NCI-H1105 treated with DMSO at 0.1 percent for 48 hours (cell line): ENCODE measurements at places on chromosomes 2 and 18.
A peak's percentile ranks its signal among the peaks of the same experiment; 100 is the strongest.

DNA sequence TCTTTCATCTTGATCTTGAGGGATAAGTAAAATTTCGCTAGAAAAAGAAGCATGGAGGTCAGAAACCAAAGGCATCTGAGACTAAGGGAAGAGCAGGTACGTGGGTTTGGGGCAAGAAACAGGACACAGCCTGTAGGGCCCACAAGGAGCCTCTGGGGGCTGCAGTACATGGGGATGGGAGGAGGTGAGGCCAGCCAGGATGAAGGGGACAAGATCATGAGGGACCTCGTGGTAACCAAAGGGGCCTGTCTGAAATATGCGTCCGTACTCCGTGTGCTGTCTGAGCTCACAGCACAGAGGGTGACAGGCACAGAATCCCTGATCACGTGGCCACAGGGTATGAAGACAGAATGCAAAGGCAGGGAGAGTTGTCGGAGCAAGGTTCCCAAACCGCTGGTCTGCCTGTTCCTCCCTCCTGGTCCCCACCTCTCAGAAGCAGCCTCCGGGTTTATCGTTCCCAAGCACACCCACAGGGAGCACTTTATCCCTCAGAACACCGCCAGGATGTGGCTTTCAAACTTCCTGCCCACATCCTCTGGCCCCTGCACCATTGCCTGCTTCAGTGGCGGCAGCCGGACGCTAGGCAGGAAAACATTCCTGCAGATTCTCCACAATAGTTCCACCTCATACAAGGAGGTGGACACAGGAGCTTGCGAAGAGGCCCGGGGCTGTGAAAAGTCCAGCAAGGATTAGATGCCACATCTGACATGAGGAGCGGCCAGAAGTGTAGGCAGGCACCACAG lies 12.0 kb downstream of the TMEM163 start:
- DNase-seq, result no peak

DNA sequence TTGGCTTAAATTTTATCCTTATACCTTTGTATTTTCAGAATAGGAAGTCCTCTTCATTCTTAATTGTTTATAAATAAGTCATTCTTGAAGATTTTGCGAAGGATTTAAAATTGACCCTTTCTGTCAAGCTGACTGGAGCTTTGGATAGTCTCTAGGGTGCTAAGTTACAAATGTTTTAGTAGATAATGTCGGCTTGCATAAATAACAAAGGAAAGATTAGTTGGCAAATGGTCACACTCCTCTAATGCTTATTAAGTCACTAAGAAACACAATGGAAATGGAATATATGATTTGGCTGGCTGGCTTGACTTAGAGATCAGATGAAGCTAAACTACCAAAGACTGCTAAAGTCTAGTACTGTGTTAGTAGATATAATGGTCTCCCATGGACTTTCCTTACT lies 40.6 kb downstream of the UBXN4 start:
- no peak for DNase-seq

- no peak for DNase-seq
Measured at GRCh38 chr18:35172009-35172408, 68.8 kb upstream of the ZNF397 start.

DNA sequence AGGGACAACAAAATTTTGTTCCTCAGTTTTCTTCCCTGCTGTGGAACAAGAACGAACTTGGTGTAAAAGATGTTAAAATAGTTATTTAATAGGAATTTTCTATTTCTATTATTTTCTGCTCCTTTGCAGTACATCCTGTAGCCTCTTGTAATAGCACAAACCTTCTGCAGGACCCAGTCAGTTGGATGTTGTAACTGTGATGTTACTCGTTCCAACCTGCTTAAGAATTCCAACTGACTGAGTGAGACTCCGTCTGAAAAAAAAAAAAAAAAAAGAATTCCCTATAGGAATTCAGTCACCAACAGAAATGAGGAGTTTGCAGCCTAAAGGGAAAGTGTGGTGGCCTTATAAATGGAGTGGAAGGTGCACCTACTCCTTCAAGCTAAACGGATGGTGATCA lies 46.4 kb upstream of the CDH20 start:
- no peak for DNase-seq

- DNase-seq, result peak; percentile 60
Measured at GRCh38 chr2:8229546-8229986, 452.3 kb upstream of the ID2 start.

GRCh38 chr2:112803691-112804521 lies 19.6 kb upstream of the IL1A start:
- no peak for DNase-seq

- DNase-seq, result peak; percentile 14
Measured at GRCh38 chr2:43343573-43344304, 117.3 kb upstream of the ZFP36L2 start.

- no peak for DNase-seq
Measured at GRCh38 chr18:11115276-11115675, 34.1 kb downstream of the PIEZO2 start.

- no peak for DNase-seq
Measured at GRCh38 chr2:33131749-33132148, 185.0 kb downstream of the LTBP1 start.

GRCh38 chr2:44934038-44934982 lies 7.2 kb upstream of the SIX3 start:
- DNase-seq, result peak; percentile 35

DNA sequence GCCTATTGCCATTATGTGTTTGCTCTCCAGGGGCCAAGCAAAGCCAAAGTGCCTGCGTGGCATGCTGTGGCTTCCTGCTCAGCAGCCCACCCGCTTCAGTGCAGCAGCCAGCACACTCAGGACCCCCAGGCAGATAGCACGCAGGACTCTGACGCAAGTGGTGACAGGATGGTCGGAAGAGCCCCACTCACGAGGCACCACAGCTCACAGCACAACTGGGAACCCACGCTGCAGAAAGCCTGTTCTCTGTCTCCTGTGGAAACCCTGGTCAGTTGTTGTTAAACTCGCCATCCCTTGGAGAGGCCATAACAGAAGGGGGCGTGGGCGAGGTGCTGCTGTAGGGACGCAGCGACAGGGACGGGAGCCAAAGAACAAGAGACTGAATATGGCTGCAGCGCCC lies 76.4 kb downstream of the HDAC4 start:
- DNase-seq, result no peak

GRCh38 chr2:208545403-208546042 lies 138.9 kb downstream of the PTH2R start:
- peak; percentile 76 for DNase-seq

DNA sequence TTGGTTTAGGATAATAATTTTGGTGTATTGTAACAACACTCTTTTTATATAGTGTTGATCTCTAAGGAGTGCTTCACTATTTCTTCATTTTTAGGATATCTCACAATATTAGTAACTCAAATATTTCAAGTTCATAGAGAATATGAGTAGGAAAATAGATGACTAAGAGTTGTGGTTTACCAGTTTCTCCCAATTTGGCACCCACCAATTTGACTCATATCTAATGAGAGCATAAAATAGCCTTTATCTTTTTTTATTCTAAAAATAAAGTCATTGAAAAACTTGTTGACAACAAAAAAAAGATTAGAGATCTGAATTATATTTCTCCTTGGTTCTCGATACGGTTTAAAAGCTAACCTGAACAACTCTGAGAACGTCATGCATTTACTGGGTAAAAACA lies 204.0 kb downstream of the PARD3B start:
- DNase-seq, result no peak

- DNase-seq, result no peak
Measured at GRCh38 chr2:108217211-108217610, 22.6 kb upstream of the SULT1C3 start.

GRCh38 chr18:51757255-51757924 lies 559.9 kb upstream of the MEX3C start:
- no peak for DNase-seq

DNA sequence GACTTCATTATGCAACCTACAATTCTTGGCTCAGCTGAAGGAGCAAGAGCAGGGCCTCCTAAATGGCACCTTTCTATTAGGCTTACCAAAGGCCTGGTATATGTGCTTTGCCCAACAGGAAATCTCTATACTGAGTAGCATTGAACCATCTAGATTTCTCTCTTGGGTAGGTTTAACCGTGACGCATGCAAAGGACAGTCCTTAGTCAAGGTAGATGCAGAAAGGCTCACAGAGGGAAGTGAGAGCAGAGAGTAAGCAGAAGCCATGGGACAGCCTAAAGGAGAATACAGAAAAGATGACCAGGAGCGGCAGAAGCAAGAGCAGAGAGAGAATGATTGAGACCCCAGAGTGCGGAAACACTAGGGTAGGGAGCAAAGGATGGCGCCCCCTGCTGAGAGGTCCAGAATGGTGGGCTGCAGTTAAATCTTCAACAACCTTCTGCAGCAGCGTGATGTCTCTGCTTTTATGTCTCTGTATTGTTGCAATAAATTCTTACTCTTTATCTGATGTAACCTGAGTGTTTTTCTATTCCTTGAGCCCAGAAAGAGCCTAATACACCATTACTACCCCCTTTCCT lies 4.7 kb upstream of the OSBPL1A start:
- DNase-seq, result no peak

DNA sequence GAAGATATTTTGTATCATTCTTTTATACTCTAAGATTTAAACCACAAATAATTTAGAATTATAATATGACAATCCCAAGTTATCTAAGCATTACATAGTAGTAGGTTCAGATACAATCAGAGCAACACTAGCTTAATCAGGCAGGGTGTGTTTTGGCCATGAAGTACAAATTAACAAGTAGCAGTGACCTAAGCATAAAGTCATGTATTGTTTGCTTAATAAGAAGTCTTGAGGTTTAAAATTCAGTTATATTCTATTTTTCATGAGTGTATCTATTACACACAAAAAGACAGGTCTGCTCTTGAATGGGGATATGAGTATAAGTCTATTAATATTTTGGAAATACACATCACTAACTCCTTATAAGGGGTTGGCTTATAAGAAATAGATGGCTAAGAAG lies 39.9 kb downstream of the DYNAP start:
- no peak for DNase-seq

DNA sequence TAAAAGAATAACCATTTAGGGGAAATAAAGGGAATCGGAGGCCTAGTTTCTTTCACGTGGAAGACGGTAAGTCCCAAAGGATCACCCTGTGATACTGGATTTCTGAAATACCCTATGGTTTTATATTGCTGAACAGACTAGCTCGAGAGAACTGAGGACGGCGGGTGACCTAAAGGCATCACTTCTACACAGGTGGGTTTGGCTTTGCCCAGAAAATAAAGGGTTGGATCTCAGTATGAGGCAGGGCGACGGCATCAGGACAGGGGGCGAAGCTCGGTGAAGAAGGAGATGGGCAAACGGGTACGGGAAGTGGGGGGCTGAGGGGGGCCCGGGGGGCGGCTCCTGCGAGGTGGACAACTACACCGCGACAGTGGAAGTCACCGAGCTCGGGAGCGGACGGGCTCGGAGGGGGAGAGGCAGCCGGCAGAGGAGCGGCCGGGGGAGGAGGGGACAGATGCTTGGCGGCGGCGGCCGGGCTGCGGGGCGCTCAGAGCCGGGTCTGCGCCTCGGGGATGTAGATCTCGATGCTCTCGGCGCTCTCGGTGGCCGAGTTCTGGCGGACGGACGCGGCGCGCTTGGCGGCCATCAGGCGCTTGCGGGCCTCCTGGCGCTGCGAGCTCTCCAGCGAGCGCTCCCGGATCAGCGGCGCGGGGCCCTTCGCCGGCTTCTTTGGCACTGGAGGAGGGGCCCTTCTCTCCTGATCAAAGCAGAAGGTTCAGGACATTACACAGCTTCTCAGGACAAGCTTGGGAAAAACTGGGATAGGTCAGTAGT lies 48.9 kb downstream of the TGIF1 start:
- DNase-seq, result peak; percentile 33

GRCh38 chr2:191901031-191901430 lies 54.1 kb upstream of the CAVIN2 start:
- no peak for DNase-seq

DNA sequence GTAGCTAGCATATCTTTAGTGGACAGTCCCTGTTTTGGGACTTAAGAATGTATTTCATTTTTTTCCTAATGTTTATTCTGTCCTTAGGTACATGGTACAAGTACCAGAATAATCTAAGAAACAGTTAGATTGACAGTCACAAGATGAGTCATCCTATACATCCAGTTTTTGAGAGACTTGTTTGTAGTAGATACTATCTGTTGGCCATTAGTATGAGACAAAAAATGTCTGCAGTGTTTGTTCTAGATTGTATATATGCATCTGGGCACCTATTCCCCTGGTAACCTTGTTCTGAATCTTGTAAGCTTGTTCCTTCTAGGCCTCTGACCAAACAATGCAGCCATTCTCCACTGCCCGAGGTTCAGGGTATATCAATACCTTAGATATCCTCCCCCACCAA lies 1343.5 kb downstream of the SUCLG1 start:
- DNase-seq, result no peak
